Inflammatory macrophage treated with lipopolysaccharide for 1 hour (primary cell): ENCODE measurements at places on chromosomes 3 and 15.
A peak's percentile ranks its signal among the peaks of the same experiment; 100 is the strongest.

GRCh38 chr15:76642671-76643070 lies 262.5 kb downstream of the SCAPER start:
- no peak for DNase-seq

DNA sequence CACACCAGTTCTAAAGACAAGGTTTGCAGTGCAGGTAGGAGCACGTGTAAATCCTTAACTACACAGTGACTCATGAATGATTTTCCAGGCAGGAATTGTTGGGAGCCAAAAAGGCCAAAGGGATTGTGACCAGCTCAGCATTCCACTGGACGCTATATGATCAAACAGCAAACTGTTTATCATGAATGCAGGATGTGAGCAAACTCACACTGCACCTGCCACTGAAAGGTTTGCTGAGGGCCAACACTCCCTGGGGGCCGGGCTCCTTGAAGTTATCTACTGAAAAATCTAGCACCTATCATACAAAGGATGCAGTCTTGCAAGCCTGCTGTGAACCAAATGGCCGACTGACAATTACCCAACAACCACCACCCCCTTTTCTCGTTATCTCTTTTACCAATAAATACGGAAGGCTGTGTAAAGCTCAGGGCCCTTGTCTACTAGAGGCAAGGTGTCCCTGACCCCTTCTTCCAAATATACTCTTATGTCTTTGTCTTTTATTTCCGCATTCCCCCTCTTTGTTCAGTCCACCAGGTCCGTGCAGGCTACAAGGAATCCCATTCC lies 11.5 kb upstream of the DNASE1L3 start:
- no peak for DNase-seq

DNA sequence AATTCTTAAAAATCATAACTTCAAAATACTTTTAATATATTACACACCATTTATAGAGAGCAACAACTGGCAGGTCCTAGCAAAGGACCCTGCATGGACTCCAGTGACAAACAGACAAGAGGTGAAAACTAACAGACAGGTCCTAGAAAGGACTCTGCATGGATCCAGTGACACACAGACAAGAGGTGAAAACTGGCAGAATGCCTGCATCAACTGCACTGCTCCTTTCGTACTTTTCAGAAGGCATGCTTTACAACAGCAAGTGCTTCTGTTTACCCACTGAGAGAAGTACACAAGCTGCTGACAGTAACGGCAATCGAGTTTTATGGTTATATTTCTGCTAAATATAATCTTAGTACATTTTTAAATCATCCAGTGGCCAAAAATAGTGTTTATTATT lies 24.3 kb upstream of the GP5 start:
- no peak for DNase-seq

DNA sequence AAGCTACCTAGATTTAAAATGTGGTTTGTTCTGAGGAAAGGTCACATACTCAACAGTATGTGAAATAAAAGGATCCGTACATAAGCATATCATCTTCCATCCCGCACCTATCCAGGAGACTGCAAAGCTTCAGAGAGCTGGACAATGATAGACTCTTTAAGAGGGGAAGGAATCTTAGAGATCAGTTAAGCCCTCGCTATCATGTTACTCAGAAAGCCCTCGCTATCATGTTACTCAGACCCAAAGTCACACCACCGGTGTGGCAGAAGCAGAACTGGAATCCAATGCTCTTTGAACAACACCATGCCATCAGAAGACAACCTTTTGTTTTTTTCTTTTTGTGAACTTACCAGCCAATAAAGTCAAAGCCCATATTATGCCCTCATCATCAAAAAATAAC lies 5.8 kb downstream of the ANO10 start:
- DNase-seq: no peak

DNA sequence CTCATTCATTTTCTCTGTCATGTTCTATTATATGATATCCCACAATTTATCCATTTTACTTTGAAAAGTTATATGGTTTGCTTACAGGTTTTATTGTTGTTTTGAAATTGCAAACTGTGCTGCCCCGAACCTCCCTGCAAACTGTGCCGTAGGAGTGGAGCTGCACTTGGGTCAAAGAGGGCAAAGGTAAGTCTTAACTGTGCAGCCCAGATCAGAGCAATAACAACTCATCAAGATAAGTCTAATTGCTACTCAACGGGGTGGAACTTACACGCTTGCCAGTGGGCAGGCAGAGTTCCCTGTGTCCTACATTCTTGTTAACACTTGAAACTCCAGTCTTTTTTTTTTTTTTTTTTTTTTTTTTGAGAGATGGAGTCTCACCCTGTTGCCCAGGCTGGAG lies 33.2 kb downstream of the ZDHHC19 start:
- no peak for DNase-seq

DNA sequence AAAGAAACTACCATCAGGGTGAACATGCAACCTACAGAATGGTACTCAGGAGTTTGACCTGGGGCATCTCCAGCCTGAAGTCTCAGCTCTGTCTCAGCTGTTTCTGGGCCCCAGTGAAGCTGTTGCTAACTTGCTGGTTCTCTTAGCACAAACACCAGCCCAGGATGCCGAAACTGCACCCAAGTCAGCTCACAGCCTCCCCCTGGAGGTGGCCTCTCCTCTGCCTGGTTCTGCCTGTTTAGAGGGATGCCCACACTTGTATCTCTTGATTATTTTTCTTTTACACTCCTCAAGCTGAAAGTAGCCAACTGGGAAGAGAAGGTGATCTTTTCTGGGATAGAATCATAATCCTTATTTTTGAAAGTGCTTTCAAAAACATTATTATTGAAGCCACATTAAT lies 289.0 kb upstream of the RASGRP1 start:
- DNase-seq: no peak

DNA sequence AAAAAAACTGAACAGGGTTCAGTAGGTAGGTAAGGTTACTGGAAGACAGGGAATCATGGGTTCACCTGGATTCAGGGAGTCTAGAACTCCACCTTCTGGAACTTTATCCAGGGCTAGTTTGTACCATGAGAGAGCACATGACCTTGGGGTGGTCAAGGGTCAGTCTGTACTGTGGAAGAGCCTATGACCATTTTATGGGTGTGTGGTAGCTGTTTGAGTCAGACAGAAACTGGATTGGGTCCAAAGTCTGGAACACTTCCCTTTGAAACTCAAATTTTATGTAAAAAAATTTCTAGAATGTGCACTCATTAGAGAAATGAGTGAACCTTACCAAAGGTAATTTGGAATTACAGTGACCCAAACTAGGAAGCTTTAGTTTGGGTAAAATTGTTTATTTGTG lies 486.0 kb upstream of the AGTR1 start:
- no peak for DNase-seq

GRCh38 chr3:11145888-11146287 lies 8.4 kb upstream of the HRH1 start:
- DNase-seq: no peak

GRCh38 chr15:98126326-98127085 lies 166.0 kb downstream of the ARRDC4 start:
- DNase-seq: no peak

DNA sequence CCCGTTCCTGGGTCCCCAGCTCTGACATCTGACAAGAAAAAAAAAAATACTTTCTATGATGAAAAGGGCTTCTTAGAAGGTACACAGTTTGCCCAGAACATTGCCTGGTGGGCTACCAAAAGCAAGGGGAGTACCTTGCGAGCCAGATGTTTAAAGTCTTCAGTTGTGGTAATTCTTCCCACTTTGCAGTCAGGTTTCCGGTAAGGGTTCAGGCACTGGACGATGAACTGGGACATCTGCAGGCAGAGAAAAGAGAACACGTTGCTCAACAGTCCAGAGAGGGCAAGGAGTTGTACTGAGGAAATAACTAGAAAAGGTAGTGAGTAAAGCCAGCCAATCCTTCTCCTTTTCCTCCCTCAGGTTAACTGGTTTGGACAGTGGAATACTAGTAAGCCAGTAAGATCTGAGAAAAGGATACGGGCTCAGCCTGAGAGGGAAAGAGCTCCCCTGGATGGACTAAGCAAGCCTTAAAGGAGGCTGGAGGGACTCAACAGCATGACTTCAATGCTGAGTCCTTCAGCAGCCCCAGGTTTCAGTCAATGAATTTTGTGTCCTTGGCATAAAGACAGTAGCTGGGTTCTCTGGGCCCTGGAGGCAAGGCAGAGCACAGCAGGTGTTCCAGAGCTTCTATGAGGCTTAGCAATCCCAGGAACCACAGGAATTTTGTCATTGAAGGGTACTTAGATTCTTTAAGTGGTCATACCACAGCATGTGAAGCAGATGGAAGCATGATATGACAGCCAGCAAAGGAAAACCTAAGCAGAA lies 38.2 kb downstream of the NBEAL2 start:
- DNase-seq: no peak

DNA sequence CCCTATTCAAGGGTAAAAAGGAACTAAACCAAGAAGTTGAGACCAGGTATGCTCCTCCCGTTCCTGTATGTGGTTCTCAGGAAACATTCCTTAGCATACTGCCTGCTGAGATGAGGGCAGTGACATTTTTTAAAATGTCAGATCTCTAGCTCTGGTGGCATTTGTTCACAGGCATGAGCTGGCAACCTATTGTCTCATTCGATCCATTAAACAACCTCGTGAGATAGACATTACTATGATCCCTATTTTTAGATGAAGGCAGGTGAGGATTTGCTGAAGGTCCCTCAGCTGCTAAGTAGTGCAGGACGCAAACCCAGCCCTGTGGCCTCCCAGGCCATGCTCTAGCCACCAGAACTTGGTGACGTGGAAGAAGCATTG lies 74.9 kb downstream of the SIDT1 start:
- no peak for DNase-seq

DNA sequence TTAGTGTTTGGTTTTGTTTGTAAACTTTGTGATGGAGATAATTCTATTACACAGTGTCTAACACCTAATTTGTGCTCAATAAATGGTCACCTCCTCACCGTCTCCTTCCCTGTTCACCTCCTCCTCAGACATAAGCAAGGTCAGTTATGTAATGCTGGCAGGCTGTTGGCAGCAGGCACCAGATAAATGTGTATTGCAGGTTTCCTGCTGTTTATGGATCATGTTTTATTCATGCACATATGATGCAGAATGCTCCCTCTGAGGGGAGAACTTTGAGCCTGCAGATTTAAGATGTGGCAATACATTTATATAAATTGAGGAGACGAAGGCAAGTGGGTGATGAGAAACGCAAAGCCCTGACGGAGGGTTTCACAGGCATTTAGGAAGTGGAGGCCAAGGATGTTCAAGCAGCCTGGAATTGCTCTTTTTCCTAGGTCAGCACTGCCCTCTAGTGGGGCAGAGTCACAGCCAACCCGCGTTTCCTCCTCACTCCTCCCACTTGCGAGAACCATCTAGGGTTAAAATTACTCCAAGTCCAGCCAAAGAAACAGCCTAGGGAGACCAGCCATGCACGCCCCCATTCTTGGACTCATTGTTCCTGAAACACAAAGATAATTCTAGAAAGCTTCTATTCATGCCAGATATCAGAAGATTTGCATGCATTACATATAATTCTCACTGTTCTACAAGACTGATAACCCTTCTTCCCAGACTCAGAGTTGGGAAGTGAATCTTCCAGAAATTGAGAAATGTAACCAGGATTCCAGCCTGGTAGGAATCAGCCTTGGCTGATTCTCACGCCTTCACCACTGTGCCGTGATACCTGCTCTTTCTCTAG lies 228.7 kb downstream of the SLCO3A1 start:
- DNase-seq: peak; percentile 86

DNA sequence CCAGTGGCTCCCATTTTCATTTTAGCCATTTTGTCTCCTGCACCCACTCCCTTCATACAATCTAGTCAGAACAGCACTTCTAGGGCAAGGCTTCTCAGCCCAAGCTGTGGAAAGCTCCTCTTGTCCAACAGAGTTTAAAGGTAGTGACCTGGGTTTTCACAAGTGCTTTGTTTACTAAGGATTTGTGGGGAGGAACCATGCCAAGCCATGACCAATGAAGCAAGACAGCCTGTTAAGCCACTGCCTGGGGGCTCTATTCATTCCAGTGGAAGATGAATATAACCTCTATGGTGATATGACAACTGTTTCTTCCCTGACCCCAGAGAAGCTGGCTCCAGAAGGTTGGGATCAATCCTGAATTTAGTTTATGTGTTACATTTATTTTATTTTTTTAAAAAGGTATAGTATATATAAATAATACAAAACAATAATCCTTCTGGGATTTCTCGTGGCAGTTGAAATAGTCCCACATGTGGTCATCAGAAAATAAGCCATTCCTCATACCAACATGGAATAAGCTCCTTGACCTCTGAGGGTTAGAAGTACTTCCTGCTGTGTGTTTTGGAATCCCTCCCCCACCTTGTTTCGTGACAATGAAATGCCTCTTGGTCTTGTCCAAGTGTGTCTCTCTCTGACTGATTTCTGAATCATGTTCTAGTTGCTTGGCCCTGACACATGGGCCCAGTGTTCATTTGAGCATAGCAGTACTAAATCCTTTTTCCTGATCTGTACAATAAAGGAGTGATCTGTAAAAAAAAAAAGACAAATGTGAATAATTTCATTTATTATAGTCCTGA lies 13.3 kb upstream of the THUMPD3 start:
- no peak for DNase-seq

DNA sequence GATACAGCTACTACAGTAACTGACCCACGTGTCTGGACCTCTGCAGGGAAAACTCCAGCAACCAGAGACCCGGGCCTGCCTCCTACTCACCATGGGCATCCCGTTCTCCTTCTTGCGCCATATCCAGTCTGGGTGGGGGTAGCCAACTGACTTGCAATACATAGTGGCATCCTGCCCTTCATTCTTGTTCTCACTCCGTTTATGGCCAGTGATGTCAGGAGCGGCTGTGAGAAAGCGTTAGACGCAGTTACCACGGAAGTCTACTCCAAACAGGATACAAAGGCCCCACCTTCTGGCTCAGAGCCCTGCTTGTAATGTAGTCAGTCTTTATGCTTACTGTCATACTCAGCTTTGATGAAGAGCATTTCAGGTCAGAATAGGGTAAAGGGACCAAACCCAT lies 59.6 kb downstream of the NPTN start:
- no peak for DNase-seq

DNA sequence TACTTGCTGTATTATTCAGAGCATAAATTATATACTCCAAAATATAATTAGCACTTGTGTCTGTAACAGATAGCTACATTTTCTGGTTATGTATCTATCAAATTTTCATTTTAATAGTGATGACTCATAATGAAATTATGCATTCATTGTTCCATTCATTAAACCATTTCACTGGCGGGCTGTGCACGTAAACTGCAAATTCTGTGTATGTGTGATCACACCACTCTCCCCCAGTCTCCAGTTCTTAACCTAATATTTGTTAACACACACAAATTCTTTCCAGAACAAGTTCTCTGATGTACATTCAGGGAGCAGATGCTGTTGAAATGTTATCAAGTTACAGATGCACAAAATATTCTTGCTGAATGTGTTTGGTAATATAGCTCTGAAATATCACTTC lies 3.8 kb upstream of the KCNMB2 start:
- no peak for DNase-seq
